ENCODE measurements at places on chromosomes 1 and 21.

GRCh38 chr1:157540852-157541251 is 11.5 kb downstream of the FCRL5 start:
- H3K36me3 ChIP-seq = no peaks in the 10 kb centered on the region
- no peak overlapping the region for H3K4me3 ChIP-seq
- H3K4me1 ChIP-seq = no peaks in the 10 kb centered on the region
- no peak overlapping the region for H3K27ac ChIP-seq
- no peak for DNase-seq
- H3K27me3 ChIP-seq = no peaks in the 10 kb centered on the region

- DNase-seq = no peak
- no peak overlapping the region for H3K4me3 ChIP-seq
- H3K27ac ChIP-seq = no peak overlapping the region
- H3K36me3 ChIP-seq = no peaks in the 10 kb centered on the region
Observed at GRCh38 chr1:154758346-154758745, 111.7 kb downstream of the KCNN3 start.

DNA sequence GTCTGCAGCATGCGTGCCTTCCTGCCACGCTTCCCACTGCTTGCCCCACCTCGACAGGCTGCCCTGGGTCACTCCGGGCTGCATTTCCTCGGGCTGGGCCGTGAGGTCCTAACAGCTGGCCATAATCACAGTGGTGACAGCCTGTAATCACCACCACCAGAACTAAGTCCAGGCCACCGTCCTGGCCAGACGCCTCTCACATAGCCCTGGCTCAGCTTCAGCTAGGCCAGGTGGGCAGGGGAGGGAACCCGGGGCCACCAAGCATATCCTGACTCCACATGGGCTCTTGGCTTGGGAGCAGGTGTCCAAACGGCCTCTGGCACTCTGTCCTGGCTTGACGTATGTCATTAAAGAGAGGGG is 229.5 kb downstream of the TRABD2B start:
- no peaks in the 10 kb centered on the region for H3K27me3 ChIP-seq
- no peaks in the 10 kb centered on the region for H3K4me1 ChIP-seq
- no peaks in the 10 kb centered on the region for H3K36me3 ChIP-seq
- H3K4me3 ChIP-seq = no peak overlapping the region

DNA sequence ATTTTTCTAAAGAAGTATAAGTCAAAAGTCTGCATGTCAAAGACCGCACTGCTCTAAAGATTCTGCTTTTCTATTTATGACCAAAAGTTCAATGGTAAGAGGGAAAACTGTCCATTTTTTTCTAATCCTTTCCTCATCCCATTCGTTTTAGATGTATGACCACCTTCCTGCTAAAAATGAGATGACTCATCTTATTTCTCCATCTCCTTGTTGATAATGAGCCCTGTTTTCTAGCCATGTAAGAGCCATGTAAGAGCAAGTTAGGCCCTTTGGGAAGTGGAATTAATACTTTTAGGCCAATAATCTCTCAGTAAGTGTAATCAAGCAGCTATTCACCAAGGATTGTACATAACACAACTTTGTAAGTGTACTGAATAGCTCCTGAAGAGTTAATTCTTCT is 475.6 kb upstream of the B3GALT2 start:
- H3K36me3 ChIP-seq = no peaks in the 10 kb centered on the region
- no peaks in the 10 kb centered on the region for H3K4me1 ChIP-seq
- no peaks in the 10 kb centered on the region for H3K27me3 ChIP-seq
- DNase-seq = no peak
- H3K27ac ChIP-seq = no peak overlapping the region
- no peak overlapping the region for H3K4me3 ChIP-seq

- no peak overlapping the region for H3K4me3 ChIP-seq
- no peak for DNase-seq
- no peak overlapping the region for H3K27ac ChIP-seq
- no peaks in the 10 kb centered on the region for H3K36me3 ChIP-seq
- no peaks in the 10 kb centered on the region for H3K4me1 ChIP-seq
- no peaks in the 10 kb centered on the region for H3K27me3 ChIP-seq
Observed at GRCh38 chr1:241212628-241213027, 144.4 kb downstream of the RGS7 start.

DNA sequence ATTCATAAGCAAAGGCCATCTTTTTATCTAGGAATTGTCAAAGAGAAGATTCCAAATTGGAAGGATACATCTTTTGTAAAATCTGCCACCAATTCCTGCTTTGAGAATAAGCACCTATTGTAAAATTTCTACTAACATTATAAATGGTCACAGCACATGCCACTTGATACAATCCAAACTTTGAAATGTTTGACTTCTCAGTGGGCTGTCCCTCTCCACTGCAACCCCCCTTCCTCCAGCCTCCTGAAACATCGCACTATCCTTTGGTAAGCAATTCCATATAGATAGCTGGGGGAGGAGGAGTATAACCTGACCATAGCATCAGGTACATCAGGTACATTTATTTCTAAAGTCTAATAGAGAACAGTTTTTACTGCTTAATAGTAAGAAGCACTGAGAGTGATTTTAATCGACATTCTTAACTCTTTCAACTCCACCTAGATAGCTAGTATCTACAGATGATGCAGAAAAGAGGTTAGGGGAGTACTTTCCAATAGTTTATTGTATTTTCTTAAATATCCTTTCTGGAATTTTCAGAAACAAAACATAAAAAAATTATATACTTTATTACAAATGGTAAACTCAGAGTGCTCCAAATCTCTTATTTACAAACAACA is 2.9 kb downstream of the JUN start:
- H3K27me3 ChIP-seq = peaks cover 8% of the 10 kb centered on the region
- H3K4me3 ChIP-seq = peak overlapping the region; percentile 68
- H3K27ac ChIP-seq = no peak overlapping the region
- DNase-seq = no peak
- no peaks in the 10 kb centered on the region for H3K36me3 ChIP-seq

All from neuronal stem cell (in vitro differentiated cells).